ENCODE measurements at places on chromosomes 2 and 18.

DNA sequence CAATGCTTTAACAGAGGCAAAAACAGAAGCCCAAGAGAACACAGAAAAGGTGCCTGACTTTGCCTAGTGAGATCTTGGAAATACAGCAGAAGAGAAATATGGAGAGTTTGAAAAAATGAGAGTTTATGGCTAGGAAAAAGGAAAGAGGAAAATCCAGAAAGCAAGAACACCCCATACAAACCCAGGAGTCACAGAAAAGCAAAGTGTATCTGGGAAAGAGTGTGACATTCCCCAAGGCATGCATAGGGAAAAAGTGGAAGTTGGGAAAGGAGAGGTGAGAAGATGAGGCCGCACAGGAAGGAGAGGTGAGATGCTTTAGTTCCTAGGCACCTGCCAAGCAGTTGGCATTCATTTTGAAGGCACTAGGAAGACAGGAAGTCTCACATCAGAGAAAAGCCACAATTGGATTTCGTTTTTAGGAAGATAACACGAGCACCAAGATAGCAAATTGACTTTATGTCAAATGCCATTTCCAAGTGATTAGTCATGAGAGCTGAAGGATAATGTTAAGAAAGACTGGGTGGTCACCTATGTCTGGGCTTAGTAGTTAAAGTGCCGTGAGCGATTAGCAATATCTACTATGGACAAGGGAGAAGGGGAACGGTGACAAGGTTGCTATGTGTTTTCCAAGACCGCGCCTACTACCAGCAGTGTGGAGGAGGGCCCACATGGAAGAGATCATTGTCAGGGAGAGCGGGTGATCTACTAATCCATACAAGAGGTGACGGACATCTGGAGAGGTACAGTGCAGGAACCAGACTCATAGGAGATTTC lies 224.1 kb upstream of the PARD3B start:
- DNase-seq = no peak

GRCh38 chr2:68000170-68000825 lies 62.5 kb downstream of the C1D start:
- DNase-seq = no peak

- DNase-seq = no peak
Observed at GRCh38 chr2:215918901-215919599, 94.3 kb downstream of the MREG start.

- DNase-seq = peak; percentile 36
Observed at GRCh38 chr2:167293943-167294775, 405.9 kb downstream of the XIRP2 start.

- DNase-seq = no peak
Observed at GRCh38 chr2:121104721-121105141, 180.3 kb downstream of the TFCP2L1 start.

DNA sequence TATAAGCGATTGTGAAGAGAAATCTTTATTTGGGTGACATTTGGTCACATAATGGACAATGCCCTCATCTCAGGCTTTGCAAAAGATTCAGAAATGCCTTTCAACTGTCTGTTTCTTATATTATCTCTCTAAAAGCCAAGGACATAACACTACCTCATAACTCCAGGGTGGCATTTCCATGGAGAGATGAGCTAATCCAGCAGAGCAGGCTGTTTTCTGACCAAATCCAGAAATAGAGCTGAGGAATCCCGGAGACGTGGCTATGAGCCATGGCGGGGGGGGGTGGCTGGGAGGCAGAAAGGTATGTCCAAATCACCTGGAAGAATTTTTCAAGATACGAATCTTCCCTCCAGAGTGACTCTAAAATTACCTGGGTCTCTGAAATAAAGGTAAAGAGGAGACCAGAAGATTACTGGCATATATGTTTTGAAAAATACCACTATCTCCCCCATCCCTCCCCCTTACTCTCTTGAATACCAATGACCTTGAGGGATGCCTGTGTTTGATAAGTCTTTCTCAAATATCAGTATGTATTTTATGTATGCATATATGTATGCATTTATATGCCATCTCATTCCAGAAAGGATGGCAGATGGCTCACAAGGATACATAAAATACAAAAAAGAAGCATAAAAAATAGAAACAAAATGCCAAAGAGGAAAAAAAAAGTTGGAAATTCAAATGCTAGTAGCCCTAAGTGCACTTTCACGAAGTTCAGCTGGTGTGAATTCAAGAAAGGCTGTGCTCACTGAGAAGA lies 296.0 kb upstream of the MGAT5 start:
- DNase-seq = no peak

GRCh38 chr2:214019229-214019972 lies 391.5 kb upstream of the VWC2L start:
- DNase-seq = no peak

GRCh38 chr2:151052850-151053660 lies 208.6 kb downstream of the RBM43 start:
- DNase-seq = no peak

DNA sequence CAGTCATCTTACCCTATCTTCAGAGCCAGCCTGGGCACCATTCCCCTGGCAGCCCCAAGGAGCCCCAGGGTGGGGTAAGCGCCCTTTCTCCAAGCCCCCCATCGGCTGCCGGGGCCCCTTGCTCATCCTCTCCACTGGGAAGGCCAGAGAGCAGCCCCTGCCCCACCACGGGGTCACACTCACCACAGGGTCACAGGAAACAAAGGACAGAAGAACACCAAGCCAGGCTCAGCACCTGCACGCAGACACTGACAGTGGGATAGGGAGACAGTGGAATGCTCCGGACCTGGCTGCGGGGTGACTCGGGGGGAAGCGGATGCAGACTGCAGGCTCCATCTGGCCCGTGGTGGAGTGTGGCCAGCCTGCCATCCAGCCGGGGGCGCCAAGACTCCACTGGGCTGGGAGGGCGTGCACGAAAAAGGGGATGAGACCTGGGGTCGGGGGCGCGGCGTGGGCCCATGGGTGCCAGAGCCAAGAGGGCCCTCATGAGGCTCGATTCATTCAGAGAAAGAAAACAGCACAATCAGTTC lies 21.1 kb downstream of the HDAC4 start:
- DNase-seq = no peak

- no peak for DNase-seq
Observed at GRCh38 chr2:198444800-198445287, 640.5 kb downstream of the PLCL1 start.

GRCh38 chr2:28665041-28665704 lies 86.5 kb upstream of the PPP1CB start:
- no peak for DNase-seq

GRCh38 chr2:229650059-229650458 lies 64.3 kb downstream of the DNER start:
- DNase-seq = no peak

DNA sequence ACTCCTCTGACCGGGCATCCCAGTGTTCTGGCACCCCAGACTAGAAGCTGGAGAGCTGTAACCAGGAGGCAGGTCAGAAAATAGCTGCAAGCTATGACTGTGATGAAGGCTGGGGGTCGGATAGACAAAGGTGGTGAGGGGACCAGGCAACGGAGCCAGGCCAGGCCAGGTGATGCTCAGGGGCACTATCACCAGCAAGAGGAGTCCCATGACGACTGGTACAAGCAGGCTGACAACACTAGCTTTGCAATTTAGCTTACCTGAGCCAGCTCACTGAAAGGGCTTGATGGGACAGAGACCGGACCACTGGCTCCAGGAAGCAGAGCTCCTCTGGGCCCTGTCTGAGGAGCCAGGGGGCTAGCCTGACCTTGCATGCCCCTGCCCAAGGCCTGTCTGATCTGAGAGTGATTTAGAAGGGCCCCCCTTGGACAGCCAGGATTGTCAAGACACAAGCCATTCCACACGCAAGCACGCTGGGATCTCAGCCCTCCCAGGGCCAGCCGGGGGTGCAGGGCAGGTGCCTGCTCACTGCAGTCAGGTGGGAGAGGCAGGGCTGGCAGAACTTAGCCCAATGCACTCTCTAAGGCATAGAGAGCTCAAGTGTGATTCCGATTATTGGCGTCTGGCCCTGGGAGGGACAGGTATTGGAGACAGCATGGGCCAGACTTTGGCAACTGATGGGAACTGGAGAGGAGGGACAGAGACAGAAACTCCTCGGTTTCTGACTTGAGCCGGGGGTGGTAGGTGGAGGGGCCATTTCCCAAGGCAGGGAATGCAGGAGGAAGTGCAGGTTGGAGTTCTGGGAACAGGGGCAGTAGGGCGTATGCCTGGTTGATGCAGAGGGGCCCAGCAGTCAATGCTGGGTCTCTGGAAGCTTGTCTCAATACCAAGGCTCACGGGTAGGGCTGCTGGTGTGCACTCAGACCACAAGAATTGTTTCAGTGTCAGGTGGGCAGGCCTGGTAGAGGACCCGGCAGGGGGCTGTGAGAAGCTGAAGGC lies 47.7 kb downstream of the MYO7B start:
- no peak for DNase-seq

DNA sequence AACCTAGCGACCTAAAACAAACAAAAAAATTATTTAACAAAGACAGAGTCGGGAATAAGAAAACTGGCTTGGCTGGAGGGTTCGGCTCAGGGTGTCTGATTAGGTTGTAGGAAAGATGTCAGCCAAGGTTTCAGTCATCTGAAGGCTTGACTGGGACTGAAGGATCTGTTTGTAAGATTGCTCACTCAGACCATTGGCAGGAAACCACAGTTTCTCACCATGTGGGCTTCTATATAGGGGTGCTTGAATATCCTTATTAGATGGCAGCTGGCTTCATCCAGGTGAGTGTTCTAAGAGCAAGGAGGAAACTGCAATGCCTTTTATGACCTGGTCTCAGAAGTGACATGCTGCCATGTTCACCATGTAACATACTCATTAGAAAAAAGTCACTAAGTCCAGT lies 999 bp upstream of the IL36B start:
- DNase-seq = no peak
